IPS DF 6.9 (cell line): ENCODE measurements at places on chromosomes 6 and 20.

DNA sequence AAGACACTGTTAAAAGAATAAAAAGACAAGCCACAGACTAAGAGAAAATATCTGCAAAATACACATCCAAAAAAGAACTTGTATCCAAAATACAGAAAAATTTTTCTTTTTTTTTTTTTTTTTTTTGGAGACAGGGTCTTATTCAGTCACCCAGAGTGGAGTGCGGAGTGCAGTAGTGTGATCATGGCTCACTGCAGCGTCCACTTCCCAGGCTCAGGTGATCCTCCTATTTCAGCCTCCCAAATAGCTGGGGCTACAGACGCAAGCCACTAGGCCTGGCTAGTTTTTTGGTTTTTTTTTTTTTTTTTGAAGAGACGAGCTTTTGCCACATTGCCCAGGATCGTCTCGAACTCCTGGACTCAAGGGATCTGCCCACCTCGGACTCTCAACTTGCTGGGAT is 3.1 kb downstream of the ZUP1 start:
- DNase-seq = no peak

GRCh38 chr20:48284837-48285236 is 499.6 kb upstream of the SULF2 start:
- DNase-seq = no peak

DNA sequence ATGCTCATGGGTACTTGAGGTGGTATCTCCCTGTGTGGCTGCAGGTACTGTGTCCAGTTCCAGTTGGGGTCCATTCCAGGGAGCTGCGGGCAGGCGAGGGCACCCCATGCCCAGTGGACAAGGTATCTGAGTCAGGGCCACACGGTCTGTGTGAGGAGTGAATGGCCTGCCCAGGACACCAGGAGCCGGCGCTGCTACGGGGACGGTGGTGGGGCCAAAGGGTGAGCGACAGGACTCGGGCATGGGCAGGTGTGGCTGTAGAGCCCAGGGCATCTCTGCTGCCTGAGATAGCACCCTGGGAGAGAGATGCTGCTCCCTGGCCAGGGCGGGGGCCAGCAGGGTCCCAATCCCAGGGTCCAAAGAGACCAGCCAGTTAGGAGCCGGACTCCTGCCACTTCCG is 57.6 kb upstream of the ZNFX1 start:
- no peak for DNase-seq

GRCh38 chr6:80331522-80331921 is 225.1 kb downstream of the BCKDHB start:
- DNase-seq = no peak

DNA sequence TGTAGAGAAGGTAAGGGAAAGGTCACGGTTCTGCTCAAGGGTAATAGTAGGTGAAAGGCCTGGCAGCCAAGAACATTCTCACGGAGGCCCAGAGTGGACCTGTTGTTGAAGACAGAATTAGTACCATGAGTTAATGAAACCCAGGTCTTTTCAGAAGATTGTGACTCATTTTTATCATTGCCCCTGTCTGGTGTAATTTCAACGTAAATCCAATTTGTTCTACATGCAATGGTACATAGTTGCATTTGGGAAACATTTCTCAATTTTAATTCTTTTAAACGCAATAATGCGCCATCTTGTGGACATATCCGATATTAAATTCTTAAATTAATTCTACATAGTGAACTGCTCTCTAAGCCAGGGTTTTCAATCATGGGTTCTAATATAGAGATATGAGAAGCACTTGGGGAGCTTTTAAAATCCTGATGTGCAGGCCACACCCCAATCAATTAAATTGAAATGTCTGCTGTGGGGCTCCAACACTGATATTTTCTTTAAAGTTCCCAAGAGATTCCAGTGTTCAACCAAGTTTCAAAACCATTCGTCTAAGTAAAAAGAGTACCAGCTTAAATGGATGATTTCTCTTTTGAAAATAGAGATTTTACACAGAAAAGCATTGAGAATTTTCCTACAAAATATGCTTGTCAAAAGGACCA is 257.4 kb downstream of the PLCB1 start:
- DNase-seq = no peak

GRCh38 chr20:45268531-45268930 is 14.2 kb upstream of the SLPI start:
- no peak for DNase-seq

DNA sequence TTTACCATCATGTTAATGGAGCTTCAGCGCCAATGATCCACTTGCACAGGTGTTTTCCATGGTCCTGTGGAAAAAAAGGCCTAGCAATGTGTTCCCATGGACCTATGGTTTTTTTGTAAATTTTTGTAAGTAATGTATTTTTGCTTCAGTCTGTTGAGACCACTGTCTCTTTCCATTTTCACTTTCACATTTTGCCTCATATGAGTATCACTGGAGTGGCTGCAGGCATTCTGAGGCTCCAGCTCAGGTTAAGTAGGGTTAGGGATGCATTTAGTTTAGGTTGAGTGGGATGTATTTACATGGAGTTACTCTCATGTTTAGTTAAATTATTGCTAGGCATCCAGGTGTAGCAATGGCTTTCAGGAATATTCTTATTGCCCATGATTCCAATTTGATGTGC is 19.2 kb upstream of the LMBRD1 start:
- no peak for DNase-seq

- no peak for DNase-seq
Measured at GRCh38 chr6:27962506-27962905, 5.5 kb downstream of the OR2B6 start.

GRCh38 chr6:1551249-1551648 is 58.5 kb upstream of the FOXC1 start:
- DNase-seq = no peak

GRCh38 chr6:43776115-43776798 is 6.2 kb downstream of the VEGFA start:
- DNase-seq = no peak

DNA sequence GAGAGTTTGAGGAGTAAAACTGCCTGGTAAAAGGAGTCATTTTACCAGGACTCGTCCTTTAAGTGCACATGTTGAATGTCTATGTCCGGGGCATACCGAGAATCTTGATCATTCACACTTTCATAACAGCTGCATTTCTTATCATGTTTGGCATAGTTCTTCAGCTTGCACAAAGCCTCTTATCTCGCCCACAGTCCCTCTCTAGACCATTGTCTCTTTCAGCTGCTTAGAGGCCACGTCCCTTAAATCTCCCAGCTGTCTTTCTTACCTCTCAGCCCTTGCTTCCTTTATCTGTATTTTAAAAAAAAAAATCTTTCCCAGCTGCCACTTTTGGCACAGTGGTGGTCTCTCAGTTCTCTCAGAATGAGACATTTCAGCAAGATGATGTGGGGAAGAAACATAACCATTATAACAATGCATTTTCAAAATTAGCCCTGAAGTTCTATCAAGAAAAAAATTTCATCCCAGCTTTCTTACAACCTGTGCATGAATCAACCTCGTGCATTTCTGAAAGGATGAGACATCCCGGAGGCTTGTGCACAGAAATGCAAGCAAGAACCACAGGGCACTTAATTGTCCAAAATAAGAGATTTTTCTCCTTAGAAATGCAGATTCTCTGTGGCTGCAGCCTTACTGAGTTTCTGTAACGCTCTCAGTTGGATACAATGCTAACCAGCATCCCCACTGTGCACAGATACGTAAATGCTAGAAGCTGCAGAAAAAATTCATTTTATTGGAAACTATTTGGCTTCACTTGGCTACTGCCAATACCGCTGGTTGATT is 24.2 kb downstream of the RBM24 start:
- DNase-seq = no peak

DNA sequence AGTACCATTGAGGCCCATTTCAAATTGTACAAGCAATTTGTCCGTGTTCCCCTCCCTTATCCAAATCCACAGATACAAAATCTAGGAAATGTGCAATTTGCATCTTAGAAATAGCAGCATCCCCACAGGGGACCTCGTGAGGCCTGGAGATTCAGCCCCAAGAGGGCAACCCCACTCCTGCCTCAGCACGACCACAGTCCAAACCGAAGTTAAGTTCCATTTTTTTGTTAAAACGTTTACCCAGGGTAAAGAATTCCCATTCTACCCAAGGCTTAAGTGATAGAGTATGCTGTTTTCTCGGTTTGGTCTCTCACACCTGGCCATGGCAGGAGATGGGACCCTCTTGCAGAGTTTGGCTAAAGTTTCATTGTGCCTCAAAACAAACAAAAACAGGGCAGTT is 41.2 kb downstream of the PLCG1 start:
- no peak for DNase-seq

GRCh38 chr6:150176152-150176551 is 33.3 kb downstream of the PPP1R14C start:
- no peak for DNase-seq

DNA sequence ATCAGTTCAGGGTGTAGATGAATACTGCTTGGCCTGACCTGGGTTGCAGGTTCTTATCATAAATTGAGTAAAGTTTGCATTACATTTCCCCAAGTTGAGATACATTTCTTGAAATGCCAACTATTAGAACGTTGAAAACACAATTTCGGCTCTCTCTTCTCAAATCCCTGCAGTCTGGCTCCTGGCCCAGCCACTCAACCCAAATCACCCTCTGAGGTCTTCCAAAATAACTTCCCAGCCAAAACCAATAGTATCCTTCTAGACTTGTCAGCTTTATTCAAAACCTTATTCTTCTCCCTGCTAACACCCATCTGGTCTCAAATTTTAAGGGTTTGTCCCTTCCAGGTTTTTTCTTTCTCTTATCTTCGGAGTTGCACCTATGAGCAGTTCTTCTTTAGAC is 263.6 kb downstream of the EYA4 start:
- DNase-seq = no peak

GRCh38 chr6:42104095-42104803 is 38.2 kb downstream of the C6orf132 start:
- peak; percentile 63 for DNase-seq

DNA sequence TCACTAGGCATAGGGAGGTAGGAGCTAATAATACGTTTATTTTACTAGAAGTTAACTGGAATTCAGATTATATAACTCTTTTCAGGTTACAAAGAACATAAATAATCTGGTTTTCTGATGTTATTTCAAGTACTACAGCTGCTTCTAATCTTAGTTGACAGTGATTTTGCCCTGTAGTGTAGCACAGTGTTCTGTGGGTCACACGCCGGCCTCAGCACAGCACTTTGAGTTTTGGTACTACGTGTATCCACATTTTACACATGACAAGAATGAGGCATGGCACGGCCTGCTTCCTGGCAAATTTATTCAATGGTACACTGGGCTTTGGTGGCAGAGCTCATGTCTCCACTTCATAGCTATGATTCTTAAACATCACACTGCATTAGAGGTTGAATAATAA is 1.1 kb downstream of the HFE start:
- no peak for DNase-seq

DNA sequence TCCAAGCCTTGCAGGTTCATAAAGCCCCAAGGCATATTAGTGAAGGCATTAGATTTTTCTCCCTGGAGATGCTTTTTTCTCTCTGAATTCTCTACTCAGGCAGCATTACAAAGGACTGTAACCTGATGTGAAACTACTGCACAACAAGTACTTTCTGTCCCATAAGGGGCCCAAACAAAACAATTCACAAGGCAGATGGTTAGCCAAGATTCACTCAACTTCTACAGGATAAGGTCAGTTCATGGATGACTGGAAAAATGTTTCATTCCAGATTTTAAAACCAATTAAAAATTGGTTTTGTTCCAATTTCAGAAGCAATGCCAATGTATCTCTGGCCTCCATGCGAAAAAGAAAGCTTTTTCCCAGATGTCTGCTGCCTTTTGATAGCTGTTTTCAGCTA is 181.8 kb downstream of the KHDC1L start:
- no peak for DNase-seq

- no peak for DNase-seq
Measured at GRCh38 chr6:31614684-31615578, at the start of gene AIF1. Gene AIF1, plus strand, starts transcription at chr6:31615234. Its CDS starts 96 bp downstream, at chr6:31615330.

- no peak for DNase-seq
Measured at GRCh38 chr6:156602066-156602385, 175.2 kb upstream of the ARID1B start.

DNA sequence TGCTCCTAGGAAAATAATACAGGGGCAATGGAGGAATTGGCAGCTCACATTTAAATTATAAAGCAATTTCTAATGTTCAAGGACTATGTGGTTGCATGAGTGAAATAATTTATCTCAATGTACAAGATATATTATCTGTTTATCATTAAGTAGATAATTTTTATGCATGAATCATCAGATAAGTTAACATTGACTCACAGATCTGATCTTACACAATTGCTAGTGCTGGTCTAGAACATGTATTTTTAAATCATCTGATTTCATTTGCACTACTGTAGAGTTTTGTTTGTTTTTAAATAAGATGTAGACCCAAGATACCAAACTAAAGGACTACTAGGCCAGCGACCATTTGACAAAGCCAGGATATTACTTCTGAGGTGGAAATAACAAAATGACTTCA is 199.2 kb downstream of the BMP2 start:
- DNase-seq = no peak

GRCh38 chr6:16837217-16837972 is 76.1 kb upstream of the ATXN1 start:
- no peak for DNase-seq

DNA sequence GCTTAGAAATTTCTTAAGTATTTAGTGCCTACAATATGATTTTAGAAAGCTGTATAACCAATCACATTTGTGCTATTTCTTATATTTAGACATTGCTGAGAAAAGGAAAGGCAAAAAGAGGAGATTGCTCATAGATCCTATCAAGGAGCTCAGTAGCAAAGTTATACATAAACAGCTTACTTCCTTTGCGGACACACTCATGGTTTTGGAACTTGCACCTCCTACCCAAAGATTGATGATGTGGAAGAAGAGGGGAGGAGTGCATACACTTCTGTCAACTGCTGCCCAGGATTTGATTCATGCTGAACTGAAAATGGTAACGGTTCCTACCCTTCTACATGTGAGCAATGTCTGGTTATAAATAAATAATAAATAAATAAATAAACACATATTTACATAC is 16.7 kb downstream of the RAD21L1 start:
- no peak for DNase-seq

DNA sequence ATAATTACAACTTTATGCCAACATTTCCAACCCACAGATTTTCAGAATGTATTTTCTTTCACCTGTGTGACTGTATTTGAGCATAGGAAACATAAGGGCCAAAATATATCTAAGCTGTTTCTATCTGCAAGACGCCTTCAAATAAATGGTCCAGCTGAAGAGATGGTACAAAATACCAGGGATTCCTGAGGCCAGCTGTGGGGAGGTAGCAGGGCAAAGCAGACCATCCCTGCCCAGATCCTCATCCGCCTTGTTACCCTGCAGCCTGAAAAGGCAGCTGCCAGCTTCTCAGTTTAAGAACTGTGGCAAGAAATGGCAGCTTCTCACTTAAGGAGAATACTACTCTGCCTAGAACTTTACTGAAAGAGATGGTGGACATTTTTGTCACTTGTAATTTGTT is 143.3 kb downstream of the KHDC1L start:
- DNase-seq = no peak

DNA sequence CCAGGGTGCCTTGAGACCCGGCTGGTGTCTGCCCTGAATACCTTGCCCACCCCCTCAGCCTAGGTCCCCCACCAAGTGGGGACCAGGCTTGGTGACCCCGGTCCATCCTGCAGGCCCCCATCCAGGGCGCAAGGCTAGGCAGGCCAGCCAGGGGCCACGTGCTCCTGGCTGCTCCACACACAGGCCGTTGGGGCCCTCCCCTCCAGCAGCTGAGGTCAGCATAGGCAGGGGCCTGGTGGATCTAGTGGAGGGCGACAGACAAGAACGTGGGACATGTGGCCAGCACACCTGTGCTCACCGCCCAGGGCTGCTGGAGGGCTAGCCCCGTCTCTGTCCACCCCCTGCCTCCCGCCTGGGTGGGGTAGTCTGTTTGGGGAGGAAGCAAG is 7.5 kb upstream of the HRH3 start:
- no peak for DNase-seq
